IMR-90 (cell line): ENCODE measurements at places on chromosomes 3 and 15. TPM values are rescaled to one million over a fixed set of nuclear protein-coding genes. Genes with fewer than 3 reads are reported as not detected.

SLC2A2 gene
- total RNA-seq = not detected in 2 replicates

KBTBD13 gene
- not detected in 2 replicates for total RNA-seq

KY gene
- under 0.01 TPM in 2 replicates for total RNA-seq

ROPN1 gene
- 0.18 TPM in 1 of 2 replicates, not detected in the other for total RNA-seq

IGSF10 gene
- total RNA-seq = under 0.01 TPM in 2 replicates

SPG21 gene
- 60.8 and 65.3 TPM in 2 replicates for total RNA-seq

SPCS1 gene
- 50.5 and 102 TPM in 2 replicates for total RNA-seq

P2RY14 gene
- total RNA-seq = not detected in 2 replicates

CIDEC gene
- not detected in 2 replicates for total RNA-seq

CELSR3 gene
- total RNA-seq = 0.18 and 0.28 TPM in 2 replicates

ZNF445 gene
- total RNA-seq = 6.3 and 6.4 TPM in 2 replicates
